Activated T-helper 9 cell treated with anti-CD3 and anti-CD28 coated beads, Interleukin-2, amount 50 U/mL, for 16 hours (primary cell): ENCODE measurements at places on chromosomes 2 and 18.

DNA sequence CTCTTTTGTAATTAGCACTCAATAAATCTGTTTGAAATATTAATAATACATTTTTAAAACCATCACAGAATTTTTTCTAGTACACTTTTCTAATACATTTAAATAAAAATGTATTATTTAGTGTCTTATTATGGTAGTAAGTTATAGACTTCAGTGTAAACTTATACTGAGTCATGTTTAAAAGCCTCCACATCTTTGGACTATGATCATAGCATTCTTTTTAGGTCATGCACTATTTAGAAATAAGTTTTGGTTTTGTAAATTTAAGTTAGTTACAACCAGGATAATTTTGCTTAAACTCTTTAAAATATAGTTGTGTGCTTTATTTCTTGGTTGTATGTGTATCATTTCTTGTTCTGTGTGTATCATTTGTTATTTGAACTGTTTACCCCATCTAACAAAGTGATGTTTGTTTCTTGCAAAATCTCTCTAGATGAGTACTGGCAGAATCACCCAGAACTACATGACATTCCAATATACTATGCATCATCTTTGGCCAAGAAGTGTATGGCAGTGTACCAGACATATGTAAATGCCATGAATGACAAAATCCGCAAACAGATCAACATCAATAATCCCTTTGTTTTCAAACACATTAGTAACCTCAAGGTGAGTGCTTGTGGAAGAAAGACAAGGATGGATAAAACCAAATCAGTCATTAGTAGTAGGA lies 16.7 kb downstream of the CPSF3 start:
- DNase-seq = no peak

GRCh38 chr2:42939411-42940206 lies 147.2 kb upstream of the HAAO start:
- DNase-seq = no peak

DNA sequence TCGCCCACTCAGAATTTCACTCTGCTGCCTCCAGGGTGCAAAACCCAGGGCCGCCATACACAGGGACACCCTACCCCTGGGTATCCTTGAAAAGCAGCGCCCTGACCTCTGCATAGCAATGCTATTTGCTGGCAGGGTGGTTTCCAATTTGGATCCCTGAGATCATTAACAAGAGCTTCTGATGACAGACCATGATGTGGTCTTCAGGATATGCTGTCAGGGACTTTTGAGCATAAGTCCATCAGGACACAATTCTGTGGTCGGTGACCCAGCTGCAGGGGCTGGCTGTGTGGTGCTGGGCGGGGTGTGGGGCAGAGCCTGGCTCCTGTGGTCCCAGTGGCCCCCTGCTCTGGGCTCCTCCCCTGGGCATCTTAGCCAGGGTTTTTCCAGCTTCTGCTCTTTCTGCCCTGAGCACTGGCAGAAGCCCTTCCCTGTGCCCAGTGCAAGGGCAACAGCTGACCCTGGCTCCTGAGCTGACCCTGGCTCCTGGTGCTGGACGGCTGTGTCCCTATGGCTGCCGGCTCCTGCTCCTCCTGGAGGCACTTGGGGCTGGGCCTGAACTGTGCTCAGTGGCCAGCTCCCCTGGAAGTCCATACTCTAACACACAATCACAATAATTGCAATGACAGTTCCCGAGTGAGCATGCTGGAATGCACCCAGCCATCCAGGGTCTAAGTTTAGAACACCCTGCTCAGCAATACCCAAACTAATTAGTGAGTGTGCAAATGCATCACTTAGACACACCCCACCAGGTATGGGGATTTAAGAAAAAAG lies 271.5 kb downstream of the HDAC4 start:
- DNase-seq = no peak

DNA sequence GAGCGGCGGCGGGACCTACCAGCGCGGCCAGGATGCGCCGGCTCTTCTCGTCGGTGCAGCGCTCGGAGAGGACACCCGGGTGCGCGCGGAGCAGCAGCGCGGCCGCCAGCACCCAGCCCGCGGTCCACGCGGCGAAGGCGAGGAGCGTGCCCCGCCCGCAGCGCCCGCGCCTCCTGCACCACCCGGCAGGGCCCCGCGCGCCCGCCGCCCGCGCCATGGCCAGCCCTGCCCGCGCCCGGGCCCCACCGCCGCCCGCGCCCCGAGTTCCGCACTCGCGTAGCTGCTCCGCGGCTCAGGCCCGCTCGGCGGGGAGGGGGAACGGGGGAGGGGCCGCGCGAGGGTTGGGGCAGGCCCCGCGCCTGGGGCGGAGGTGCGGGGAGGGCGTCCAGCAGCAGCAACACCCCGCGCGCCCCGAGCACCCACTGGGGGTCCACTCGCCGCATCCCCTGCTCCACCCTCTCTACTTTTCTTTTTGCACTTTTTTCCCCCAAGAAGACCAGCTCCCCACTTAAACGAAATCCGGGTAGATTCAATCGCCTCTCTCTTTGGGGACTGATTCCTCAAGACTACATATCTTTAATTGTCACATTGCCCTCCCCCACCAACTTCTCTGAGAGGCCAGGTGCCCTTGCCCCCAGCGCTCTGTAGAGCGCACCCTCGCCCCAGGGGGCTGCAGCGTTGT lies at the start of gene DIPK1C:
TSS of gene DIPK1C (minus strand) at position 266 of the 682 bp plus-strand sequence. CDS start at position 217, 49 bp downstream.
- no peak for DNase-seq

- no peak for DNase-seq
Observed at GRCh38 chr2:236777408-236777807, 207.8 kb downstream of the ACKR3 start.

- no peak for DNase-seq
Observed at GRCh38 chr18:28768791-28769768, 592.1 kb upstream of the CDH2 start.

DNA sequence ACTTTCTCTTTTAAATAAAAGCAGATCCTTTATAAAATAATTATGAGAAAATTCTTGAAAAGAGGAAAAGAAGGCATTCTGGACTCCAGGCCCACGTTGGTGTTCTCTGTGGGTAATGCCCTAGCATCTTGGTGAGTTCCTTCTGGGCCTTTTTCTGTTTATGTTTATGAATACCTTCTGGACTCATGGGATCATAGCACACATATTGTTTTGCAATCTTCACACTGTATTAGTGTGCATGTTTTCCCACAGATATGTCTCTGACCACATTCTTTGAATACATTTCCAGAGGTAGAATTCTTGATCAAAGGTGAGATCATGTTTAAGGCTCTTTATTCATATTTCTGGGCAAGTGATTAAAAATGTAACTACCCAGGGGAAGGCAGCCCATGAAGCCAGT lies 15.9 kb downstream of the GLI2 start:
- DNase-seq = no peak

- DNase-seq = no peak
Observed at GRCh38 chr2:158560259-158560658, 103.5 kb downstream of the PKP4 start.

DNA sequence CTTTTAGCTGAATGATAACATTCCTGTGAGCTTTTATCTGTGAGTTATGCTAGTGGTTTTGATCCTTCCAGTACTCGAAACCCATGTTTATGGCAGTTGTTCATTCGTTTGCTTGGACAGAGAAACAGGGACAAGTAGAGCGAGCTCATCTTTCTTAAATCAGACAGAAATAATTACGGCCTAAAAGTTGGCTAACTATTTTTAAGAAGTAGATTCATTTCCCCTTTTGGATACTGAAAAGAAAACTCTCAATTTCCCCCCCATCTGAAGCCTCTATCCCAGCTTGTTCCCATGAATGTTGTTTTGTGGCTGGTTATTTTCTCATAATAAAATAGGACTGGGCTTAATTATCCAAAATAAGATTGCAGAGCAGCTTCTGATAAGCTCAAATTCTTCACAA lies 67.1 kb downstream of the ANTXR1 start:
- DNase-seq = no peak

DNA sequence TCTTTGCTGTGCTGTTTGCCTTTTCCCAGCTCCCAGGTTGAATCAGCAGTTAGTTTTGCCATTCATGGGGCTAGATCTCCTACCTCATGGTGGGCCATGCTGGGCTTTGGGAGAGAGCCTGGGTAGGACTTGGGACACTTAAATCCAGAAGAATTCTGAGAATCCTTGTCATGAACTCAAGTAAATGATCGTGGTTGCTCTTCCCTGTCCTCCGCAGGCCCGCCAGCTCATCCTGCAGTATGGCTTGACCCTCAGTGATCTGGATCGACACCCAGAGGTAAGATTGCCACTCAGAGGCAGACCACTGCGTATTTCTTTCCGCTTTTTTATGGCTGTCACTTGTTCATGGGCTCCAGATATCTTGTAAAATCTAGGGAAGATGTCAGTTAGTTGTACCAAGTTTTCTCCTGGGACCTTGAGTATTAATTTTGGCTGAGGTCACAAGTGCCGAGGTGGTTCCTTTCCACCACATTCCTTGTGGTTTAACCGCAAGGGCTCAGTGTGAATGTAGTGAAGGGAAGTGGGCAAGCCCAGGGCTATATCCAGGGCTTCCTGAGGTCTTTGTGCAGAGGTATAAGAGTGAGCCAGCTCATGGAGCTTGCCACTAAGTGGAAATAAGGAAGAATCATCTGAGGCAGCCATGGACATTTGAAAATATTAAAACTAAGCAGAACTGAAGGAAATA lies 37.7 kb downstream of the RPIA start:
- no peak for DNase-seq

- no peak for DNase-seq
Observed at GRCh38 chr2:54901224-54901986, 148.8 kb downstream of the RTN4 start.

GRCh38 chr18:45837283-45838070 lies 12.0 kb downstream of the SIGLEC15 start:
- DNase-seq = no peak

GRCh38 chr2:55134316-55134706 lies 84.1 kb upstream of the RTN4 start:
- no peak for DNase-seq

- no peak for DNase-seq
Observed at GRCh38 chr2:153536115-153536514, 57.6 kb upstream of the RPRM start.

GRCh38 chr18:51196811-51197660 lies 445 bp downstream of the MEX3C start:
- DNase-seq = no peak
